ENCODE measurements at places on chromosomes 2 and 18.

- no peak for DNase-seq
Observed at GRCh38 chr2:42916324-42916723, 123.9 kb upstream of the HAAO start.

DNA sequence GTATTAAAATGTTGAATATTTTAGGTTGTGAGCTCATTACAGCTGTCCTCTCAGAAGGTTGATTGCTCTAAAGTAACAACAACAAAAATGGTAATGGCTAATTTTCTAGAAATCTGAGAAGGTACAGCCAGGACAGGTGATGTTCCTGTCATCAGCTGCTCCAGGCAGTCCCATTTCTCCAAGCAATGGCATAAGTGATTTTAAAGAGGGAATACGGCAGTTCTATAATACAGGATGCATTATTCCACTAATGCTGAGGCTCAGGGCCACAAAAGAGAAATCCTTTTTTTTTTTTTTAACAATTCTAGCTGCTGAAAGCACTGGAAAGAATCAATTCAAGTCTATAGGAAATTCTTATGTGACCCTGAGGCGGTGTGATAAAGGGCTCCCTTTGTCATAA is 199.9 kb downstream of the PMAIP1 start:
- no peak for DNase-seq

DNA sequence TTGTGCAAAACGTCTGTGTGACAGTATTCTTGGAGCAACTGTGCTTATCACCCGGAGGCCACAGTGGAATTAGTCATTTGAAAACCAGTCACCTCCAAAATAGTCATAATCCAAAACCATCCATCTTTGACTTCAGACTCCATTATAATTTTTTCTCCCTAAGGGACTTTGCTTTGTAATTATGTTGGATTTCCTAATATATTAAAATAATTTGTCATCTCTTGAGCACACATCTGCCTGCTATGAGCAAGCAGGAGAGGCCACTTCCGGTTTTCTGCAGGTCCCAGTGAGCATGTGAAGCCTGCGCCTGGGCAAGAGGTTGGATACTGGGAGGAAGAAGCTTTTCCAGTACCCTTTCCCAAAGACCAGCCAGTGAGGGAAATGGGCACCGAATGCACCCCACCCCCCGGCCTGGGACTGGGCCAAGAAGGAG is 57.7 kb downstream of the ODC1 start:
- no peak for DNase-seq

GRCh38 chr2:124542932-124543640 is 518.0 kb downstream of the CNTNAP5 start:
- no peak for DNase-seq

GRCh38 chr2:218776488-218776887 is 5.5 kb upstream of the CYP27A1 start:
- no peak for DNase-seq

GRCh38 chr18:49412679-49413078 is 47.8 kb downstream of the DYM start:
- no peak for DNase-seq

- no peak for DNase-seq
Observed at GRCh38 chr18:80170395-80171053, 61.5 kb downstream of the ADNP2 start.

DNA sequence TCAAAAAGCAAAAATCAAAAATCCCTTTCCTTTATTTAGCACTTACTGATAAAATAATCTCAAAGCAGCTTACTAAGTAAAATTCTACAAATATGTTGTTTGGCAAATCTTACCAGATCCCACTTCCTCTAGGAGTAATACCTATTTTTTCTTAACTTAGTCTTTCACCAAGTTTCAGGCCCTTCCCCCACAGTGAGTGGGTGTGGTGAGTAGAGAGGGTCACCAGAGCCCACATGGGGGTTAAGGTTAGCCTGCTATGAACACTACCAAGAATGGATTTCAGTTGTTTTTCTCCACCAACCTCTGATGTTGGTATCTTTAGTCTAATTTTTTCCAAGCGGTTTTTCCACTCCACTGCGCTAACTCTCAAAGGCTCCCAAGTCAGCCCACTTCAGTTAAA is 23.2 kb downstream of the PIAS2 start:
- DNase-seq = no peak

DNA sequence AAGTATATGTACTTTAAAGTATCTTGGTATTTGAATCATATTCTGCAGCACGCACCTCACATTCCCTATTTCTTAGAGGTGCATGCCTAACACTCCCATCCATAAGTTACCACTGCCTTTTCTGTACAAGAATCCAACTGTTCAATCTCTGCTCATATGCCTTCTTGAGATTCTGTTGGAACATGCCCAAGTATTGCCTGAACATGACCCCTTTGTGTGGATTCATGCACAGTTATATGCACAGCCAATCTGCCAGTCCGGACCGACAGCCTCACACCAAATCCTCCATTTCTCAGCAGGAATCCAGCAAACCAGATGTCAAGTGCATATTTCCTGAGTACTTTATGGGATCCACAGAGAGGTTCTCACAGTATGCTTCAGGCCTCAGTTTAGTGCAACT is 222.0 kb downstream of the TMEM182 start:
- no peak for DNase-seq

DNA sequence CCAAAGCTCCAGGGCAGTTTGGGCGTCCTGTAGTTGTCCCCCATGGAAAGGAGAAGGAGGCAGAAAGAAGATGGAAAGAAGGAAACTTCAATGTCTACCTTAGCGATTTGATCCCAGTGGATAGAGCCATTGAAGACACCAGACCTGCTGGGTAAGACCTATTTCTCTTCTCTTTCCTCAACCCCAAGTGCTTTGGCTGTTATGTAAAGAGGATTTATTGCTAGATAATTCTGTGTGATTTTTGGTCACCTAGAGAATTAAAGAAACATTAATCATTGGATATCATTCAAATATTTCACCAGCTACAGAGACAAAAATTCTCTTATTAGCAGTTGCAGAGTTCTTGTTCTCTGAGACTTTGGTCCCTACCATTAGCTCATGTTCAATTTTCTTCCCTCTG is 1.9 kb downstream of the GALNT5 start:
- DNase-seq = no peak

DNA sequence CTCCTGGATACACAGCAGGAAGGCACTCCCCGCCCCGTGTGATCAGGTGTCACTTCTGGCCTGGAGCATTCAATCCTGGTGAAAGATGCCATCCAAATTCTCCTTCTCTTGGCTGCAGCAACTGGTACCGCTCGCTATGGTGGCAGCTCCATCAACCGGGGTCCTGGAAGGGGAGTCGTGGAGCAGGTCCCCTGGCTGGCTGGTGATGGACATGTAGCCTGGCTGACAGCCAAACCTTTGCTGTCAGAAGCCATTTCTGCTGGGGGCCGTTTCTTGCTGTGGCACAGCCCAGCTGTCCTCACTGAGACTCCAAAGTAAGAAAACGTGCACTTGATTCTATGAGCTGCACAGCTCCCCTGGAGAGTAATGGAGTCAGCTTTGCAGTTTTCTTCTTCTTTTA is 7.1 kb upstream of the CYS1 start:
- DNase-seq = no peak

DNA sequence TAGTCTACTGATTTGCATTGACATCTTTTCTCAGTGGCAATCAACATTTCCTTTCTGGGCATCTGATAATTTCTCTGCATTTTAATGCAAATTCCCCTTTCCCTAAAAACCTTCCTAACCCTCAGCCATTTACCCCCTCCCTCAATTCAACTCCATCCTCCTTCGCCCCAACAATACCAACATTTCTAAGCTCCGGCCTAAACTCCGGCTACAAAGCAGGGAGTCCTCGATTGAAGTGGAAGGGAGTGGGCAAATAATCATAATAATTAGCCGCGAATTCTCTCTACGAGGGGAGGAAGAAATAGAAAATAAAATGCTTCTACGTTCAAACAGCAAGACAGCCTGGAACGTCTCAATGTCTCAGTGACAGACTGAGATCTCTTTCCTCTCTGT is 4.6 kb downstream of the BCL11A start:
- no peak for DNase-seq

DNA sequence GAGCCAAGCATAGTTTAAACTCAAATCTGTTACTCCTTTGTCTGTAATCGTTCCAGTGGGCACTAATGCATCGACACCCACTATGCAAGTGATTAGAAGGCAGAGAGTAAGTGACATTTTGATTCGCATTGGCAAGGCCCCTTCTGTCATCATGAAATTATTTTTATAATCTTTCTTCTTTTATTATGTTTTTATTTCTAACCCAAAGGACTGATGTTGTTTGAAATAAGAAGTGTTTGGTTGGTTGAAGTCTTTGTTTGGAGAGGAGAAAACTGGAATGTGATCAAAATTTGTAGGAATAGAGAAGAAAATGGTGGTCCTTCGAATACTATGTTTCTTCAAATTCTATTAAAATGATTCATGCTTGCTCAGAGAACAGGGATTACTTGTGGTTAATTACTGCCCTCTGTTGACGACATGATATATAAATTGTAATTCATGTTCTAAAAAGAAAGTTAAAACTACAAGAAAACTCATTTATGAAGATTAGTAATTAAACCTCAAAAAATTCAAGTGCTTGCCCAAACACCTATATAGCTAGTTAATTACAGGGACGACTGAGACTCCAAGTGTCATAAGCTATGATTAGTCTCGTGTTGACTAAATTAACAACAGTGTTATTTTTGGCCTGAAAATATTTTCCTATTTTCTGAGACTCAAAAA is 26.4 kb upstream of the TFPI start:
- peak; percentile 48 for DNase-seq

- DNase-seq = no peak
Observed at GRCh38 chr18:46386788-46387187, 270.2 kb downstream of the LOXHD1 start.

- no peak for DNase-seq
Observed at GRCh38 chr2:222998459-222998858, 53.5 kb upstream of the KCNE4 start.

DNA sequence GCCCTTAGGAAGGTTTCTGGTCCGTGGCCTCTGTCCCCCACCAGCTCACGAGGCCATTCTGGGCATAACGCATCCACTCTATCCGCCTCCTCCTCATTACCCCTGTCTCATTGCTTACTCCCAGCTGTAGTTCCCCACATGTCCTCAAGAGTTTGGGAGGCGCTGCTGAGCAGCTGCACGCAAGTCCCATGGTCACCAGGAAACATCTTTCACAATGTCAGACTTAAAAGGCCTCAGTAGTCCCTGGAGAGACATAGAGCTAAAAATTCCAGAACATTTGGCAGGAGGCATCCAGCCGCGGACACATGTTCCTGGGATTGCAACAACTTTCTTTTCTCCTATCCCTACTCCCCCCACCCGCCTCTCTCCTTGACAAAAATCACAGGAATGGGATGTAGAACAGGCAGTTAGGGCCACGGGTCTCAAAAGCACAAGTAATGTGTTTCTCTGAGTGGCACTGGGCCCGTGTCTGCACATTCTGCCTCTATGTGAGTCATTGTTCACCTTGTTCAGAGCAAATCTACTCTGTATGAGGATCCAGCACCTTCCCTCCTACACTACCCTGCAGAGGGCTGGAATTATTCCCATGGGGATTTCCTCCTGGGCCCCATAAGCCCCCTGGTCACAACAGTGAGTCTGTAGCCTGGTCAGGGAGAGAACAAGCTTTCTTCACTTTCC is 8.1 kb downstream of the LBH start:
- peak; percentile 56 for DNase-seq

DNA sequence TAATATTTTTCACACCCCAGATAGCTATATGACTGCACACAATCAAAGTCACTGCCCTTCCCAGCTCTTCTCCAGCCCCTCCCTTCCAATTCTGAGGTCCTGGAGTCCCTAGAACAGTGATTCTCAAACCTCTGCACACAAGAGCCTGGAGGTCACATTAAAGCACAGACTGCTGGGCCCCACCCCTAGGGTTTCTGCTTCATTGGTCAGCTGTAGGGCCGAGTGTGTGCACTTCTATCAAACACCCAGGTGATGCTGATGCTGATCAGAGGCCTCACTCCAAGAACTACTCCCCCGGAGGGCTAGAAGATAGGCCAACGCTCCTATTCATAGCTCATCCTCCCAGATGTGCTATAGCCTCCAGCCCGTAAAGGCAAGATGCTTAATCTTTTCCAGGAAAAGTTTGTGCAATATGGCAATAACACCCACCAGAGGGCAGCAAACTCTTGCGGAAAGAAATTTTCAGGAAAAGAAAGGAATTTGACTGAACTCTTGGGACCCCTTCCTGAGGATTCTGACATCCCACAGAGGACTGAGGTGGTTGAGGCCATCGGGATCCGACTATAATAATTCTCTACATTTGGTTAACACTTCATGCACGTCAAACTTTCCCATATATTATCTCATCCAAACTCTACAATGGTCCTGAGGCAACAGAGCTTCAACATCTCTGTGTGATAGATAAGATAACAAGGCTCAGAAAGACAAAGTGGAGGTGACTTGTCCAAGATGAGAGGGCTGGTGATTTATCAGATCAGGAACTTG is 194.2 kb upstream of the PKDCC start:
- DNase-seq = peak; percentile 45

DNA sequence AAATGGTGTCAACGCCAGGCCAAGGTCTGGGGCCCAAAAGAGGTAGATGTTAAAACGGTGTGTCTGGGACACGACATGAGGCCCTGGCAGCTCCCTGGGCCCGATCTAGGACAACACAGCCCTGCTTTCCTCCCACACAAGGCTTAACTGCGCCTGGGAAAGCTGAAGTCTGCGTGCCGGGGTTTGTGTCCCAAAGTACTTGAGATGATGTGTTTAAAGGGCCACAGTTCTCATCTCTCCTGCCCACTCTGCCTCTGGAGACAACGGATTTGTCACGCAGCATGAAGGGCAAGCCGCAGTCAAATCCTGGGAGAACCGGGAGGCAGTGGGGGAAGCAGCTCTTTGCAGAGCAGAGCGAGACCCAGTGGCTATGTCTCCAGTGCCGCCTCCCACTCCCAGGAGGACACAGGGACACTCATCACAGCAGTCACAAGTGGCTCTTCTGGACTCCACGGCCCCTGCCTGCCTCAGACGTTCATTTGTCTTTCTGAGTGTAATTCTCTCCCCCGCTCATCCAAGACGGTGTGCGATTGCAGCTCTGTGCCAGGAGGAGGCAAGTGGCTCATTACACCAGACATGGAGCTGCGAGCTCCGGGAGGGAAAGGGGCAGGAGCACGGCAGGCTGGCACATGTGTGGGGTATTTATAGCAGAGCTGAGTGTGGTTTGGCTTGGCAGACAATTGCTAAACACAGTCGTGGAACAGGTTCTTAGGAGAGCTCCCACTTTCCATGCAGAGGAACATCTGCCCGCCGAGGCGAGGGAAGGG is 57.7 kb upstream of the SEMA4C start:
- DNase-seq = peak; percentile 88

- DNase-seq = no peak
Observed at GRCh38 chr2:134148172-134148571, 105.7 kb upstream of the MGAT5 start.
